HL-60 (cell line): ENCODE measurements at places on chromosomes 5 and 9.

DNA sequence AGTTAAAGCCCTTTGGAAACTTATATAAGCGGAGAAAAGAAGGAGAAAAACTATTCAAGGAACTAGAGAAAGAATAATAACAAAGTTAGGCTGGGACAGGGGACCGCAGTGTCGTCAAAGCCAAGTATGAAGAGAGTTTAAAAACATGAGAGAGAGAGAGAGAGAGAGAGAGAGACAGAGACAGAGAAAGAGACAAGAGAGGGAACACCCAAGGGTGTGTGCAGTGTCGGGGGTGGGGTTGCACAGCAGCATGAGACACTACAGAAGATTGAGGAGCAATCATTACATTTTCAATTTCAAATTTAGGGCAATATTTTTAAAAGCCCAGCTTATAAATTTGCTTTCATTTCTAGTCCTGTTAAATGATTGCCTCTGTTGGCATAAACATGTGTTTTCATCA, 74.3 kb downstream of the NNT start:
- DNase-seq: no peak

DNA sequence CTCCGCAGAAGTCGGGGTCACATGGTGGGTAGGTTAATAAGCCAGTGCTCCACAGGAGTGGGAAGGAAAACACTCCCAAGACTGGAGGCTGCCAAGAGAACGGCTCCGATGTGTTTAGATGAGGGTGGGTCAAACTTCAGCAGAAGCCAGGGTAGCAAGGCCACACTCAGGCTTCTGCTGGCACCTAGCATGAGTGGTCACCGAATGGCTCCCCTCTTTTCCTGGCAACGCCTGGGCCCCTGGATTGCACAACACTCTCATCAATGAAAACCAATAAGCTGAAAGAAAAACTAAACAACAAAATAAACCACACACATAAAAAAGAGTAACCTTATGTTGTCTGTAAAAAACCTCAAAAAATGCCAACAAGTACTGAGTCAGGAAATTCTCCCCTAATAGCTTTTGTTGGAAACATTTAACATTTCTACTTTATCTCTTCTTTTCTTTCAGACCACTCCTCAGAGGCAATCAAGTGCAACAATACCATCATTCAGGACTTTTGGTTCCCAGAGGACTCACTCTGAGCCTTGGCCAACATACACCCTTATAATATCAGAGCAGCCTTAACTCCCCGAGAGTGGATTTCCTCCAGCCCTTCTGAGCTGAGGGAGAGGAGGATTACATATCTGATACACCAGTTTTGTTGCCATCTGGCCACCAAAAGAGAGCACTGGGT, 279.9 kb downstream of the ENC1 start:
- no peak for DNase-seq

DNA sequence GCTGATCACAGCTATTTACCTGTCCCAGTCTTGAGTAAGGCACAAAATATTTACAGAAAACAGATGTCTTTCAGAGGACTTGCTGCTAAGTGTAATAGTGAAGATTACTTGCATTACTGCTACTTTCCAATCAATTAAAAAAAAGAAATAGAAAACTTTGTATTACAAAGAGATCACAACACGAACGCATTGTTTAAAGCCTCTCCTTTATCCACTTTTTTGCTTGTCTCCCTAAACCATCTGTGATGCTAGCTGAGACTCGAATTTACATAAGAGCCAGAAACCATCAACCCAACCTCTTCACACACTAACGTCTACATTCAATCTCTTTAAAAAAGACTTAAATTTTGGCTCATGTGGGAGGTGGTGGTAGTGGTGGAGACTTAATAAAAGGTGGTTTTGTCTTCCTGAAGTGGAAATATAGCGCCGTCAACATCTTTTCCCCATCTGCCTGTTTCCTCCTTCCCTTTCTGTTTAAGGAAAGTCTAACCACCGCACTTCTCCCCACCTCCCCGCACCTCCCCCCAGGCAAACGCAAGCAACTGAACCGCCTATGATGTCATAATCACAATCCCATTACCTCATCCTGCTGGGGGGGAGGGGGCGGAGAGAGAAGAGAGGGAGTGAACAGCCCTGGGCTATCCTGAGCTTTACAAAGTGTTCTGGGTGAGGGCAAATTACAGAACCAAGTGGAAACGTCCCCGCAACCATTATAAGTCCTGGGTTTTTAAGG, 948 bp upstream of the FAM53C start:
- peak; percentile 61 for DNase-seq

- no peak for DNase-seq
These were observed 225.8 kb downstream of the ADAMTSL1 start for GRCh38 chr9:18699764-18700163.

DNA sequence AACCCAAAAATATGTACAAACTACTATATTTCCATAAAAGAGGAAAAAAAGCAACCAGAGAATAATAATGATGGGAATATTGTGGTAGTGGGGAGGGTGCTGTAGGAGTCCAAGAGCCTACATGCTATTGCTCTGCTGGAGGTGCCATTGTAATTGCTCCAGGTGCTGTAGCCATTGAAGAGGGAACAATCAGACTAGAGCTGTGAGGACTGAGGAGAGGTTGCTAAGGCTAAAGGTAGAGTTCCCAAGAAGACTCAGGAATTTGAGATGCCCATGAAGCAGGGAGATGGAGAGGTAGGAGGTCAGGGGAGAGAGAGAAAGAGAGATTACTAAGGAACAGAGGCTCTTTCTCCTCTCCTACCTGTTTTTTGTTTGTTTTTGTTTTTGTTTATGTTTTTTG, 394.0 kb downstream of the DMRTA1 start:
- DNase-seq: no peak

DNA sequence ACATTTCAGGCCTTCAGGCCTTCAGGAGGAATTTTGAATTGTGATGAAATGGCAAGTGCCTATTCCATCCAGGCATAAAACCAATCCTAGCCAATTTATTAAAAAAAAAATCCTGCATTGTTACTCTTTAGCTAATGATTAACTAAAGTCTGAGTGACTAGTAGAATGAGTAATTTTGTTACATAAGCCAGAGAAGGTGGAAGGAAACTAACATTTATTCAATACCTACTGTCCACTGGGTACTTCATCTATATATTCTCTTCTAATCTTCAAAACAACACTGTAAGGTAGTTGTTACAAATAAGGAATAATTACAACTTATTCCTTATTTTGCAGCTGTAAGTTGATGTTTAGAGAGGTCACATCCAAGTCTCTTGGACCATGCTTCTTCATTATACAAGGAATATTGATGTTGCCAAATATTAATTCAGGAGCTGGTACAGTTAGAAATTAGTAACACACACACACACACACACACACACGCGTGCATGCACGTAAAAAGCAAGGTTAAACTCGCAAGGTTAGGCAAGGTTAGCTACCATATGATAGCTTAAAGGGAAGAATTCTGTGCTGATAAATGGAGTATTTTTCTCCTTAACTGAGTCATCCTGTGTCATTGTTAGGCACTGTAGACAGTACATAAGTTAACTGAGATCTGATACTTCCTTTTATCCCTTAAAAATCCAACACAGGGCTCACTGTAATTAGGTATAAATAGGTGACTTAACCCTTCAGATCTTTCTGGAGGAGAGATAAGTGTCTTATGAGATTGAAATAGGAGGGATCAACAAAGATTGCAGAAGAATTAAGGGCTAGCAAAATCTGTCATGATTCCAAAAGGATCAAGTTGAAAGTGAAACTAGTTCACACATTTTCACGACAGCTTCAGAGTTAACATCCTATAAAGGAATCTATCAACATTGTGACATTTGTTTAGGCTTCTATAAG, 596.9 kb downstream of the PDE4D start:
- no peak for DNase-seq

DNA sequence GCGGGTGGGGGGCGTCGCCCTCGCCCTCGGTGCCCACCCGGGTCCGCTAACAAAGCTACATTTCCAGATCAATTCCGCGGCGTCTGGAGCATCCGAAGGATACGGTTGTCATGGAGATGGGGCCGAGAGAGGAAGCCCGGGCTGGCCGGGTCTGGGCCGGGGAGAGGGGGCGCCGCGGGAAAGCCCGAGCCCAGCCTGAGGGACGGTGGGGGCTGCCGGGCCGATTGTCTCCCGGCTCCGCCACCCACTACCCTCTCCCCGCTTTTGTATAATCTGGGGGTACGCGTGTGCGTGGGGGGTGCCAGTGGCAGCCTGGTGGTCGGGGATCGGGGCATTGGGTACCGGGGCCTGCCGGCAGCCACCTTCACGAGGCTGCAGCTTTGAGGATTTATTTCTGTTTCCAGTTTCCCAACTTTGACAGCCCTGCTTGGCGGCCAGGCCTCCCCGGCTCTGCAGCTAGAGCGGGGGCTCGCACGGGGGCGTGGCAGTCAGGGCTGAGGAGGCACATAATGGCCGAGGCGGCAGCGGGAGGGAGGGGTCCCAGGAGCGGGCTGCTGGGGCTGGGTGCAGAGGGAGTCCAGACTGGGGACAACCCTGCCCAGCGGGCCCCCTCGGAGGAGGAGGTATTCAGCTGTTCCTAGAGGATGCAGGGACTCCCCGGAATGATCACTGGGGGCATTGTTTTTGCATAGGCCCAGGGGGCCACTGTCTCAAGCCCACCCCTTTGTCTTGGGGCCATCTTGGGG, 626 bp downstream of the PSD2 start:
- DNase-seq: no peak

DNA sequence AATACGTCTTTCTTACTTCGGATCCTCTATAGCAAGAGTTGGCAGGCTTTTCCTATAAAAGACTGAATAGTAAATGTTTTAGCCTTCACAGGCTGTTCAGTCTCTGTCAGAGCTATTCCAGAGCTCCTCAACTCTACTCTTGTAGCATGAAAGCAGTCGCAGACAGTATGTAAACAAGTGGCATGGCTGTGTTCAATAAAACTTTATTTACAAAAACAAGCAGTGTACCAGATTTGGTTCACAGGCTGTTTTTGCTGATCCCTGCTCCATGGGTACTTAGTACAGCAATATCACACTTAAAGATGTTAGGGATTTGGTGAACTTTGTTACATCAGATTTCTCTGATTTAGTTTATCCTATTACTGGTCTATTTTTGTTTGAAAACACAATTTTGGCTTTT, 235.2 kb downstream of the MLLT3 start:
- DNase-seq: no peak

GRCh38 chr5:9699681-9700080, 69.5 kb upstream of the TAS2R1 start:
- no peak for DNase-seq

GRCh38 chr5:16914108-16914435, 22.0 kb downstream of the MYO10 start:
- no peak for DNase-seq

DNA sequence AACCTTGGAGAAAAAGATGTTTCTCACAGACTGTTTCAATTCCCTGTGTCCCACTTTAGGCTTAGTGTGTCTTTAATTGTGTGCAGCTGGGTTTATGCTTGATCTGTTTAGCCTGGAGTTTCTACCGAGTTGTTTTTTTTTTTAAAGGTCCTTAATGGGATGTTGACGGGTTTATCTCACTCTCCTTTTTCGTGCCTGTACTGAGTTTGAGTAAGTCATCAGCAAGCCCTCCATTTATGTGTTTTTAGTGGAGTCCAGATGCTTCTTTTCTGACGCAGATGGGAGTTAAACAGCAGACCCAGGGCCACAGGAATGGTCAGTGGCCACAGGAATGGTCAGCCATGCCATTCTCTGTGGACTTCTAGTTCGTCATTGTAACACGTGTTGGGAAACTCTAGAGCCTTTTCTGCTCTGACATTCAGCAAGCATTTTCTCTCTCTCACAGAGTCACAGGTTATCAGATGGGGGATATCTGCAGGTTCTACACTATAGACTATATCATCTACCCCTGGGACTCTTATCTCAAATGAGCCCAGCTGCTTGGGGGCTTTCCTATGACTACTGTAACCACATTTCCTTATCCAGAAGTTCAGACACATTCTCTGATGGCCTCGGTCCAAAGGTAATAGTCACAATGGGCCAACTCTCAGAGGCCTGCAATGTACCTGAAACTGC, 190.5 kb downstream of the TTLL11 start:
- no peak for DNase-seq

- no peak for DNase-seq
These were observed 344.1 kb upstream of the RPS23 start for GRCh38 chr5:82622205-82622604.

GRCh38 chr5:73727470-73727869, 101.5 kb downstream of the ARHGEF28 start:
- no peak for DNase-seq

DNA sequence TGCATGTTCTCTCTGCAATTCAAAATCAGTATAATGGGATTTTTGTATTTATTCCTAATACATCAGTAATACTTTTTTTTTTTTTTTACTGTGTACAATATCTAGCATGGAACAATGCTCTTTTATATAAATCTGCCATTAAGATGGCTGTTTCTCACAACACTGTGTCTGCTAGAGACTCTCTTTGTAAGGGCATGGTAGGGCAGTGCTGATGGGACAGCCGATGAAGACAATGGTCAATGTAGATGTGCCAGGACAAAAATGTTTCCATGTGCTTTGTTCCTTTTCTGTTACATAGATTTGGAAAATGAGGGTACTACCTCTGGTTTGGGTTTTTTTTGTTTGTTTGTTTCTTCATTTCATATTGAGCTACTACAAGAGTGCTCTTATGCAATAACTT, 95.3 kb upstream of the ITGA2 start:
- no peak for DNase-seq

DNA sequence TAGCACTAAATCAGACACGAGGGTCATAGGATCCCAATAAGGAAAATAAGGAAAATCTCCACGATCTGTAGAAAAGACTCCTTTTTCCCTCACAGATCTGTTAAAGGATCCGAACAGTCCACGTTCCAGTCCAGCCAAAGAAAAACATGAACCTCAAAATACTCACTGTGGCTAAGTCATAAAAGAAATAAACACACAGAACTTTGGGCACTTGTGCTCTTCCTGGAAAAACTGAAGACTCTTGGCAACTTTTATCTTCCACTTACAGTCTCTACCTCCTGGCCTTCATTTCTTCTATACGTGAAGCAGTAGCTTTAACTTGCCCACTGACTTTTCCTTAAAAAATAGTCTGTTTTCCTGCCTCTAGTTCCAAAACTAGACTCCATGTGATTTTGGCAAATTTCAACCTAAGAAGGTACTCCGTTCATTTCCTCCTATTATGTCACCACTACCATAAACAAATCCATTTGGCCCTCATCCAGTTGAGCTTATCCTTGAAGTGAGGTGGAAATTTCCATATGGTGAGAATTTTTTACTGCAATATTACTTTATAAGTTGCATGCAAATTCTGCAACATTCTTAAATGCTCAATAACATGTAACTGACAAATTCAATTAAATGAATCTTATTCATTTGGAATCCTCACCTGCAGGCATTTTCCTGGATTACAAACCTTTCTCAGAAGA, 5.3 kb upstream of the LHFPL2 start:
- no peak for DNase-seq
